ENCODE measurements at places on chromosomes 4 and X.

GRCh38 chr4:153111426-153112040 lies 92.7 kb upstream of the TRIM2 start:
- no peak for DNase-seq

DNA sequence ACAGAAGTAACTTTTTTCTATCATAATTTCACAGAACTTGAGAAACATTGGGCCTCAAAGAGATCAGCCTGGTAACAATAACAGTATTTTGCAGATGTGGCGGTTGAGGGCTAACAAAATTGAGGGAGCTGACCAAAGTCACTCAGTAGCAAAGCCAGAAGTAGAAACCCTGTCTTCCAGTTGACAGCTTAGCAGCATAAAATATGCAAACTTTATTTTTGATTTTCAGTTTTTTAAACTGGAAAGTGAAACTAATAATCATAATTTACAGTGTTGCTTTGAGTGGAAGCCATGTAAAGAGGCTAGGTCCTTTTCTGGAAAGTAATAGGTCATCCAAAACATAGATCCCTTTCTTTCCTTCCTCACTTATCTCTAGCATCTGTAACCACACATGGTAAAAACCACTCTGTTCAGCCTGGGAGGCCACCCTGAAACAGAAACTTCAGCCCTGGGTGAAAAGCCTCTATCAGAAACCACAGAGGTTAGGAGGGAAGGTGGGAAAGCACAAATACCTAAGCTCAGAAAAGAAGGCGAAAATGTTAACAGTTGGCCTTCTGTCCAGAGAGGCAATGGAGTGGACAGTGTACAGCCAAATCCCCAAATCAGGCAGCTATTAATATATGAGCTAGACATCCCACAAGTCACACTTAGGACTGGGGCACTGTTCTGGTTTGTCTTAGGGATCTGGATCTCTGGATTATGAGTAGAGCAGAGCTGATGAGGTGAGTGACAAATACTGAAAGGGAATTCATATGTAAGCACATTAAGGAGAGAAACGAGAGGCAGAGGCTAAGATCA lies 61.1 kb upstream of the ARSJ start:
- DNase-seq = peak; percentile 2

GRCh38 chr4:81723927-81724587 lies 252.3 kb upstream of the RASGEF1B start:
- DNase-seq = peak; percentile 17

DNA sequence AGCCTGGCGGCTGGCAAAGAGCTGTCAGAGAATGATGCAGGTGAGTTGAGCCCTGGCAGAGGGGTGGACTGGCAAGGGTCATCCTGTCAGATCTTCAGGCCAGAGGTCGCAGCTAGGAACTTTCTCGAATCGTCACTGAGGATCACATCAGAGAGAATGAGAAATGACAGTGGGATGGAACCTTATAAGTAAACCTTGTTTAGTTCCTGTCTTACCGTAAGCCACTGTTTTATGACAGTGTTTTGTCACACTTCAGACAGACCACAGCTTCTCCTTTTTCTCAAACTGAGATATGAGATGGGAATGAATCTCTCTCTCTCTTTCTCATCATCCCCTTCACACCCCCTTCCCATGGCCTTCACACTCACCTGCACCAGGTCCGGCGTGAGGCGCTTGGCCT lies 9.3 kb downstream of the DIPK2B start:
- DNase-seq = peak; percentile 53

- no peak for DNase-seq
Observed at GRCh38 chrX:18394477-18394876, 30.9 kb upstream of the CDKL5 start.

- DNase-seq = no peak
Observed at GRCh38 chr4:85790582-85790981, 315.6 kb downstream of the ARHGAP24 start.

- DNase-seq = no peak
Observed at GRCh38 chr4:79574741-79575451, 166.9 kb upstream of the GK2 start.

DNA sequence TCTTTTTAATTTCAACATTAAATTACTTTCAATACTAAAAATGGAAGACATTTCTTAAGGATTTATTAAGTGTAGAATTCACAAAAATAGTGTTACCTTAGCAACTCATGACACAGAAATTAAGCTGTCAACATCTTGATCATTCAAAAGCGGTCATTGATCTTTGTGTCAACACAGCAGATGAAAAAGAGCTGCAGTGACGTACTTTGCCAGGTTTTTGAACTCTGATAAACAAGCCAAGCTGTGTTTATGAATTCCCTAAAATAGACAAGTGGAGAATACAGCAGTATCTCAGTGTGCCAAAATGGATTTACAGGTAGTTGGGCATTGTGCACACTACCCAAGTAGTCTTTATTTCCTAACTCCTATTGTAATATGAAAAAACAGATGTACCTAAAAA lies 1141.8 kb upstream of the PCDH7 start:
- DNase-seq = no peak

DNA sequence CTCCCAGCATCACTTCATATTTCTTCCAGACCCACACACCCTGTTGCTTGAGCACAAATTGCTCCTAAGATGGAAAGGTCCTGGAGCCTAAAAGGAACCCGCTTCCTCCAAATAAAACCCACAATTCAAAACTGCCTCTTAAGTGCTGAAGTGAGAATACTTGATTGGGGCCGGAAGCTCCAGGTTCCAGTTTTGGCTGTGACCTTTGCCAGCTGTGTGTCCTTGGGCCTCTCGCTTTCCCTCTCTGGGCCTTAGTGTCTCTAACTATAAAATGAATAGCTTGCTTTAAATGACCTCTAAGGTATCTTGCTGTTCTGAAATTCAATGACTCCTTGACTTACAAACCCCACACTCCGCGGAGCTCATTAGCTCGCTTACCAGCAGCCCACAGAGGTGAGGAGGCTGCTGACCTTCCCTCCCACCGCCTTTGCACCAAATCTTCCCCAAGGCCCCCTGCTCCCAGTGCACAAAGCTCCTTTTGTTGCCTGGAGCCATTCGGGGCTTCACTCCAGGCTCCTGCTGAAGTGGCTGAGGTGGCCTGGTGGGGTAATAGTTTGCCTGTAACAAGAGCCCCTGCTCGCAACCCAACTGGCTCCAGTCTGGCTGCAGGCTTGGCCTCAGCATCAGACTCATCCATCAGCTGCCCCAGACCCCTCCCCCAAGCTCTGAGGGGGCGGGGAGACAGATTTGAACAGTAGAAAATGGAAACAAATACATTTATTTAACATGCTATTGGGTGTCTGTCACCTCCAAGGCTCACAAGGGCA lies 21.8 kb downstream of the STARD8 start:
- no peak for DNase-seq

GRCh38 chr4:67892905-67893304 lies 9.1 kb upstream of the TMPRSS11D start:
- no peak for DNase-seq

GRCh38 chr4:7161721-7162214 lies 30.6 kb upstream of the SORCS2 start:
- DNase-seq = no peak

DNA sequence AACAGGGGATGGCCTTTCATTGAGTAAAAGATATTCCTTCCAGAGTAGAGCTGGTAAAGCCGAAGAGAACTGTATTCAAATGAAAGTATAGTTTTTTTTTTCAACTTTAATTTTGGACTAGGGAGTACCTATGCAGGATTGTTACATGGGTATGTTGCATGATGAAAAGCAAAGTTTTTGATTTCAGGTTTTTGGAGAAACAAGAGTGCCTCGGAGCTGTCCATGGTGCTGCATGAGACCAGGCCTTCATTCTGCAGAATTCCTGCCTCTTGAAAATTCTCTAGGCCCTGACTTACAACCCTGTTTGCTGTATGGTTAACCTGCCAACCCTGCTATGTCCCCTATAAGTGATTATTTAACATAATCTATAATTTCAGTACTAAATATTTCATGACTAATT lies 1065.7 kb upstream of the FTHL17 start:
- DNase-seq = peak; percentile 3

DNA sequence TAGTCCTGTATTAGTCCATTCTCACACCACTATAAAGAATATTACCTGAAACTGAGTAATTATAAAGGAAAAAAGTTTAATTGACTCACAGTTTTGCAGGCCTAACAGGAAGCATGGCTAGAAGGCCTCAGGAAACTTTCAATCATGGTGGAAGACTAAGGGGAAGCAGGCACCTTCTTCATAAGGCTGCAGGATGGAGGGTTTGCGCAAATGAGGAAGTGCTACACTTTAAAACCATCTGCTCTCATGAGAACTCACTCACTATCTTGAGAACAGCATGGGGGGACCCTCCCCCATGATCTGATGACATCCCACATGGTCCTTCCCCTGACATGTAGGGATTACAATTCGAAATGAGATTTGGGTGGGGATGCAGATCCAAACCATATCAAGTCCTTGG lies 12.1 kb upstream of the MAGEA11 start:
- DNase-seq = peak; percentile 36

DNA sequence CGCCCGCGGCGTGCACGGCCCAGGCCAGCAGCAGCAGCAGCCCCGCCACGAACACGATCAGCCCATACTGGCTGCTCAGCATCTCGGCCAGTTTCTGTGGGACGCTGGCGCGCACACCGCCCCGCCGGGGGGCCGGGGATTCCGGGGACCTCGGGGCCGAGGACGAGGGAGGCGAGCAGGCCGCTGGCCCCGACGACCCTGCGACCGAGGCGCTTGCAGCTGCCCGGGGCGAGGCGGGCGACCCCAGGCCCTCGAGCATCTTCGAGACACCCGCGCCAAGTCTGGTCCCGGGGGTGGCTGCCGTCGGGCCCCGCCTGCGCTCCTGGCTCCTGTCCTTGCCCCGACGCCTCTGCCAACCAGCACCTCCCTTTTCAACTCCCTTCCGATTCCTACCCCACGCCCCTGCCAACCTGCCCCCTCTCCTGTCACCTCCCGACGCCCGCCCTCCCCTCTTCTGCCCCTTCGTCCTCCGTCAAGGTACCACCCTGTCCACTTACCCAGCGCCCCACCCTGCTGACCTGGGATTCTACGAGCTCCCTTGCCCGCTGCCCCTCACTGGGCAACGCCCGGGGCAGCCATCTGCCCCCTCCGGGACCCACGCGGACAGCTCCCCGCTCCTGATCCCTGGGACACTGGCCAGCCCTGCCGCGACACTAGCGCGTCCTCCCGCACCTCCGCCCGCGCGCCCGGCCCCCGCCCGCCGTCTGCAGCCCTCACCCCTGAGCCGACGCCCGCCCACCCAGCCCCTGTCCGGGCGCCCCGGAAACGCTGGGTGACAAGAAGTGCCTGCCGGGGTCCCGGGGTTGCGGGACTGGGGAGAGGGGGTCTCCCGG lies at the start of gene OTOP1:
OTOP1 (minus strand) TSS at position 324 of the 833 bp plus-strand sequence; CDS start at position 259, 65 bp downstream.
- DNase-seq = no peak

GRCh38 chr4:65195002-65195401 lies 475.3 kb downstream of the EPHA5 start:
- no peak for DNase-seq

GRCh38 chr4:6955261-6955911 lies 45.8 kb downstream of the TBC1D14 start:
- DNase-seq = no peak

DNA sequence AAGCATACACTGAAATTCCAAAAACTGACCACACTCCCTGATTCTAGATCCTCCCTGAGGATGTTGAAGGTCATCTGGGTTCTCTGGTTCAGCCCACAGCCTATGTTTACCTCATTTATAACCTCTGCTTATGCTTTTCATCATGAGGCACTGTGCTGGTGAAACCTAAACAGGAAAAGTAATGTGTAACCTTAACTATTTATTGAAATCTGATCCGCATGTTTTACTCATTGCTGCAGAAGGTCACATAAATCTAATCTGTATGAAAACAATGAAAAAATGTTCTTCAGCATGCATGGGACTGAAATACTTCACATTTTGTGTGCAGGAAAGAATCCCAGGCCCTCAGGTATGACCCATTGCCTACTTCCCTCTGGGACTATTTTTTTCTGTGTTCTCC lies 30.3 kb downstream of the UCHL1 start:
- no peak for DNase-seq

Measured in hematopoietic multipotent progenitor cell treated with erythropoietin and hydrocortisone succinate and interleukin-3 and kit ligand, for 4 days (in vitro differentiated cells).